Liver (tissue), 10 donors: ENCODE measurements at places on chromosomes 4 and X.

GRCh38 chr4:8171984-8172924 lies 13.6 kb upstream of the ABLIM2 start:
- no peak for DNase-seq

DNA sequence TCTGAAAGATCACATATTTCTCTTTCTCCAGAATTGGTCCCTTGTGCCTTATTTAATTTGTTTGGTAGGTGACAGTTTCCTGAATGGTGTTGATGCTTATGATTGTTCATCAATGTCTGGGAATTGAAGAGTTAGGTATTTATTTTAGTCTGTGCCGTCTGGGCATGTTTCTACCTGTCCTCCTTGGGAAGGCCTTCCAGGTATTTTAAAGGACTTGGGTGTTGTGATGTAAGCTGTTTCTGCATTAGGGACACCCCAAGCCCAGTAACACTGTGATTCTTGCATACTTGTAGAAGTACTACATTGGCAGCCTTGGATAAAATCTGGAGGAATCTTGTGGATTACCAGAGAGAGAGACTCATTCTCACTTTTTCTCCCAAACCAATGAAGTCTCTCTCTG lies 120.8 kb upstream of the CXXC4 start:
- DNase-seq, result no peak

- peak; percentile 37 for DNase-seq
Measured at GRCh38 chr4:24973747-24974601, 56.8 kb downstream of the LGI2 start.

DNA sequence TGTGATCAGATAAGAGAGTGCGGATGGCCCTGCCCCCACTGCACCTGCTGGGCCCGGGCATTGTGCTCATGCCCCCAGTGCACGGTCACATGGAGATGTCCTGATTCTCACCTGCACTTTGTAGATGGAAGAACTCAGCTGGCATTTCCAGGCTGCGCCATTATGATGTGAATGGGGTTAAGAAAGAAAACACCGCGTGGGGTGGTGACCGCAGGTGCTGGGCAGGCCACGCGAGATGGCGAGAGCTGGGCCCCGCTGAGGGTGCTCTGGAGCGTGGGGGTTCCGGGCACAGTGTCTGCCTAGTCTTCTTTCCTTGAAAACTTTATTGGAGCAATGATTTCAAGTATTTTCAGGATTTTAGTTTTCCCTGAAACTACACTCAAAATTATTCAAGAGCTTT lies 17.8 kb upstream of the HGFAC start:
- DNase-seq, result no peak

DNA sequence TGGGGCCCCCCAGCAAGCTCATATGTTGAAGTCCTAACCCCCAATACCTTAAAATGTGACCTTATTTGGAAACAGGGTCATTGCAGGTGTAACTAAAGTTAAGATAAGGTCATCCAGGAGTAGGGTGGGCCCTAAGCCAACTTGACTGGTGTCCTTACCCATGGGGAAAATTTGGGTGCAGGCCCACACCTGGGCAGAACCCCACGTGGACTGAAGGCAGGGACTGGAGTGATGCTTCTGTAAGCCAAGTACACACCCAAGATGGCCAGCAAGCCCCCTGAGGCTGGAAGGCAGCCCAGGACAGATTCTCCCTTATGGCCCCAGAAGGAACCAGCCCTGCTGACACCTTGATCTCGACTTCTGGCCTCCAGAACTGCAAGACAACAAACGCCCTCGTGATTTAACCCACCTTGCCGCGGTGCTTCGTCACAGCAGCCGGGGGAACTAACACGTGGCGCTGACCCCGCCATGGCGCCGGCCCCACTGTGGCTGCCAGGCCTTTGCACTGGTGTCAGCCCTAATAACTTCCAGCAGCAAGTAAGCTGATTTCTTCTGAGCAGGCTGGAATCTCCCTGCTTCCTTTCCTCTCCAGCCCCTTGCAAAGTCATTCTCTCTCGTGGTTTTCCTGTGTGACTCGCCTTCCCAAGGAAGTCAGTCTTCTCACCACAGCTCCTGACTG lies 23.2 kb upstream of the MXD4 start:
- no peak for DNase-seq

- DNase-seq, result no peak
Measured at GRCh38 chr4:15336410-15337167, 91.2 kb upstream of the C1QTNF7 start.

- no peak for DNase-seq
Measured at GRCh38 chr4:52947401-52948056, 85.4 kb downstream of the RASL11B start.

DNA sequence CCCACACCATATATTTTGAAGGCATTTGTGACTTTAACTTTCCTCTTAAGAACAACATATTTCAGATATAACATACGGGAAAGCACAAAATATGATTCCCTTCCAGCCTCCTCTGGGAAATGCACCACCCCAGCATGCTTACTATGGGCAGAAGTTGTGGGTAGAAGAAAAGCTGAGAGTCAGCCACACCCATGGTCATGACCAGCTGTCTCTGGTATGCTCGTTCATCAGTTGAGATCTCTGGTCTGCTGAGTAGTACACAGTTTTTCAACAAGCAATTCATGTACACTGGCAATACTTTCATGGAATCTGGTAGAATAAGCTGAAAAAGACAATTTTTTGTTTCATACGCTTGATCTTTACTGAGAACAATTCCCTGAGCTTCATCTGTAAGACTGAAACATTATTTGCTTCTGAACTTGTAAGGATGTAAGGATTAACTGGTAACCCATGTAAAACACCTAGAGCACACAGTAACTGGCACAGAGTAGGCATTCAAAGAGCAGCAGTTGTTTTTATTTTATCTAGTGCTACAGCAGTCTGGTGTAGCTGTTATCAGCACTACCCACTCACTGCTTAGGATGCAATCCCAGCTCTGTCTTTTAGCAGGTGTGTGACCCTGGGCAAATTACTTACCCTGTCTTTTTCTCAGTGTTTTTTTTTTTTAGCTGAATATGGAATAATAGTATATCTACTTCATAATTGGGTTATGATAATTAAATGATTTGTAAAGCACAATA lies 47.6 kb downstream of the METTL14 start:
- no peak for DNase-seq

DNA sequence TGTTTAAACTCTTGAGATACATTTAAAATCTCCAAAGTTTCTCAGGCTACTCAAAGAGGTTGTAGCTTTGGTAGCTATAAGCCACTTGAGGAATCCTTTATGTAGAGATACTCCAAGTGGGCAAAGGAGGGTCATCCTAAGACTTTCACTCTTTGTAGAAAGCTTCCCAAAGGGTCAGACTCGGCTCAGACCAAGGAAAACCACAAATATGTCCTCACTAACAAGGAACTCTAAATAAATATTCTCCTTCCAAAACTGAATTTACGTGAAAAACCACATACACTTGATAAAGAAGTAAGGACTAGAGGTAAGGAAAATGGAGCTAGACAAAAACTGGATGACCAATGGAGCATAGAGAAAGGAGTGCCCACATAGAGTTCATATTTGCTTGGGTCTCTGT lies 41.7 kb upstream of the DDX60 start:
- DNase-seq, result no peak

DNA sequence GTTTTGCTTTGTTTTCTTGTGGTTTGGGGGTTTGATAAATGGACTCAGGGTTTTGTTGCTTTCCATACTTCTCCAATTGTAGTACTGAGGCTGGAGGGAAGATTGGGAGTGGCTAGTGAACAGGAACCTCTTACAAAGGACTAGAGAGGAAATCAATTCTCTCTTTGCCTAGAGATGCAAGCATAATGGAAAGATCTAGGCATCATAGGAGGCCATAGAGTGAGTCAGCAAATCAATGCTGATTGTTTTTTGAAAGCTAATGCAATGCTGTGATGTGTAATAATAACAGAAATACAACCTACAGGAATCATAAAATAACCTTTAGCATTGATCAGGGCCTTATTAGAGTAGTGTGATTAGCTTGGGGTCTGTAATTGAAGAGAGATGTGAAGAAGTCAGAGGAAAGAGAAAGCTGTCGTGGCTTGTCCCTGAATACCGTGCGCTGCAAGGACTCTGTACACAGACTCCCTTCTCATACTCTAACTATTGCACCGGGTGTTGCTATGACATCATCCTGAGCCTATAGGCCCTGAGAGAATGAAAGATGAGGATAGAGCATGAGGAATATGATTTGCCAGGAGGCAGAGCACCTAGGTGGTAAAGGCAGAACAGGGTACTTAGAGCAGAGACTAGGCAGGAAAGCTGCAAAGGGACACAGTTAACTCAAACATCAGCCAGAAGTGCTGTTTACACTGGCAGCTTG lies 29.3 kb upstream of the GPR101 start:
- no peak for DNase-seq

- no peak for DNase-seq
Measured at GRCh38 chrX:1902901-1903235, 288.0 kb downstream of the ASMT start.

DNA sequence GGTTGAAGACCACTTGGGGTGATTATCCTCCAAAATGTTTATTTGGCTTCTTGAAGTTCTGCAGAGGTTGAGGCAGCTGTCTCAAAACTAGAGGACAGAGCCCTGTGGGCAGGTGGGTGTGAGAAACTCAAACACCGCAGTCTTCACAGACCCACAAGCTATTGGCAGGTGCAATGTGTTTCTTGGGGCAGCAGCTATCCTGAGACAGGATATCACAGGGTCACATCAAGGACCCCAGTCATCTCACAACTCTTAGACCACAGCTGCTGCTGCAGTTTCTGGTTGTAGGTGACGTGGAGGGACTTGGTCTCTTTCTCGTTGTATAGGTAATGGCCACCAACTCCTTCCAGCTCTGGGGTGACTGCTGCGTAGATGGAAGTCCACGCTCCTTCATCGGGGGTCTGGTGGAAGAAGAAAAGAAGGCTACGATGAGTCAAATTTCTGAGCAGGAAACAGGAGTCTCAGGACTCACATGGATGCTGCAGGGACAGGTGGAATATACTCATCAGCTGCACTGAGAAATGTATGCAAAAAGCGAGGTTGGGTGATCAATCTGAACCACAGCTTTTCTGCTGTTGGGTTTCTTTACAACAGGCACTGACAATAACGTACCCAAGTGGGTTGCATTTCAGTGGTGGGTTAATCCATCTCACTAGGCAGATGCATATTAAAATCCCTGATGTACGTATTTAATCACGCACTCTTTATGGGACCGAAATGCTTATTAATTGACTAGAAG lies 279.8 kb downstream of the DHRSX start:
- DNase-seq, result no peak

DNA sequence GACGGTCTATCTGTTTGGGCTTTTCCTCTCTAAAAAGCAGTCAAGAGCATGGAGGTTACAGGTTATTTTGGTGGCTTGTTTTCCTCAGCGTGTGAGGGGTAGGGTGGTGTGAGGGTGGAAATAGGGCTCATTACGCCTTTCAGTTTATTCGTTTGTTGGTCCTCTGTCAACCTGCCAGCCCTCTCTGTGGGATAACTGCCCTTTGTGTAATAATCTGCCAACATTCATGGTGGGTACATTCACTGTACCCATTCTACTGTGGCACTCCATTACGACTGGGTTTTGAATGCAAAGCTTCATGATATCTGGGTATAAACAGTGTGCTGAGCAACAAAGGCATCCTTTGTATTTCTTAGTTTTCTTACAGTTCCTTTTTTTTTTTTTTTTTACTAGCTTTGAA lies 136.4 kb downstream of the ADGRL3 start:
- no peak for DNase-seq

DNA sequence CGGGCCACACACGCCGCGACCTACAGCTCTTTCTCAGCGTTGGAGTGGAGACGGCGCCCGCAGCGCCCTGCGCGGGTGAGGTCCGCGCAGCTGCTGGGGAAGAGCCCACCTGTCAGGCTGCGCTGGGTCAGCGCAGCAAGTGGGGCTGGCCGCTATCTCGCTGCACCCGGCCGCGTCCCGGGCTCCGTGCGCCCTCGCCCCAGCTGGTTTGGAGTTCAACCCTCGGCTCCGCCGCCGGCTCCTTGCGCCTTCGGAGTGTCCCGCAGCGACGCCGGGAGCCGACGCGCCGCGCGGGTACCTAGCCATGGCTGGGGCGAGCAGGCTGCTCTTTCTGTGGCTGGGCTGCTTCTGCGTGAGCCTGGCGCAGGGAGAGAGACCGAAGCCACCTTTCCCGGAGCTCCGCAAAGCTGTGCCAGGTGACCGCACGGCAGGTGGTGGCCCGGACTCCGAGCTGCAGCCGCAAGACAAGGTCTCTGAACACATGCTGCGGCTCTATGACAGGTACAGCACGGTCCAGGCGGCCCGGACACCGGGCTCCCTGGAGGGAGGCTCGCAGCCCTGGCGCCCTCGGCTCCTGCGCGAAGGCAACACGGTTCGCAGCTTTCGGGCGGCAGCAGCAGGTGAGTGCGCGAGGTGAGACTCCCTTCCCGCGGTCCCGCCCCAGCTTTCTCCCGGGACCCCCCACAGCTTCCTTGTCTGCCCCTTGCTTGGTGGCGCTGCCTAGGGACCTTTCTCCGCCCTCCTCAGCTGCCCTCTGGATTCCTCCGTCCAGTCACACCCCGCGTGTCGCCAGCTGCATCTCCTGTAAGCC lies 678 bp downstream of the BMP3 start:
- DNase-seq, result no peak

DNA sequence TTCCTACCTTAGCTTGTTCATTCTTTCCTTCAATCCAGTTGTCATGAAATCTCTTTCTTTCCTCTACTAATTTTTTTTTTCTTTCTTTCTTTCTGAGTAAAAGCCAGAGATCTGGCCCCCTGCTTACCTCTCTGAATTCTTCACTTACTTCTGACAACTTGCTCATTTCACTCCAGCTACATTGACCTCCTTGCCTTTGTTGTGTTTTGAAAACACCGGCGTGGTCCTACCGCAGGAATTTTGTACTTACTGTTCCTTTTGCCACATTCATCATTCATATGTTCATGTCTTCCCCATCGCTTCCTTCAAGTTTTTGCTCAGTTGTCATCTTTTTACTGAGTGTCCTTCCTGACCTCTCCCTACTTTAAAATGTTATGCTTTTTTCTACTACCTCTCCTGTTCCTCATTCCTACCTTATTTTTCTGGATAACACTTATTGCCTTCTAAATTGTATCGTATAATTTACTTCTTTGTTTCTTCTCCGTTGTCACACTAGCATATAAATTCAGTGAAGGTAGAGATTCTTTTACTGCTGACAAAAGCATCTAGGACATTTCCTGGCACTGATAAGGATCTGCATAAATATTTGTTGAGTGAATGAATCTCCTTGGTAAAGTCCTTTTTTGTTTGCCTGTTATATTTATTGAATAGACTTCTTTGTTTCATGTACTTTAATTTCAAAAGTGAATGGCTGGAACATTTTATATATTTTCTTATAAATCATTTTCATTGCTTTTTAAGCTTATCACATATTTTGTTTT lies 74.4 kb downstream of the NFKB1 start:
- no peak for DNase-seq

DNA sequence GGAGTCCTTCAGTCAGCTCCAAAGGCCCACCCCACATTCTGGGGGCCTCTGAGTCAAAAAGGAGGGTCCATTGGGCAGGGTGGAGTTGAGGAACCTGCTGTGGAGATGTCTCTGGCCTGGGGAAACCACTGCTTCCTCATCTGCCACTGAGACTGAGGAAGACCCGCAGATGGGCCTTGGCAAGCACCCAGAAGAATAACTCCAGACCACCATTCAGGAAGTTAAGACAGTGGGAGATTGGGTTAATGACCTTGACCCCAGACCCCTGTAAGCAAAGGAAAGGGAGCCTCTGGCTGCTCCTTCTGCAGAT lies 8.1 kb upstream of the HSD17B10 start:
- no peak for DNase-seq

GRCh38 chr4:39022241-39022640 lies 10.0 kb downstream of the TMEM156 start:
- DNase-seq, result no peak
